ENCODE measurements at places on chromosomes 6 and 20. TPM values are rescaled to one million over a fixed set of nuclear protein-coding genes. Genes with fewer than 3 reads are reported as not detected.
A peak's percentile ranks its signal among the peaks of the same experiment; 100 is the strongest.

DNA sequence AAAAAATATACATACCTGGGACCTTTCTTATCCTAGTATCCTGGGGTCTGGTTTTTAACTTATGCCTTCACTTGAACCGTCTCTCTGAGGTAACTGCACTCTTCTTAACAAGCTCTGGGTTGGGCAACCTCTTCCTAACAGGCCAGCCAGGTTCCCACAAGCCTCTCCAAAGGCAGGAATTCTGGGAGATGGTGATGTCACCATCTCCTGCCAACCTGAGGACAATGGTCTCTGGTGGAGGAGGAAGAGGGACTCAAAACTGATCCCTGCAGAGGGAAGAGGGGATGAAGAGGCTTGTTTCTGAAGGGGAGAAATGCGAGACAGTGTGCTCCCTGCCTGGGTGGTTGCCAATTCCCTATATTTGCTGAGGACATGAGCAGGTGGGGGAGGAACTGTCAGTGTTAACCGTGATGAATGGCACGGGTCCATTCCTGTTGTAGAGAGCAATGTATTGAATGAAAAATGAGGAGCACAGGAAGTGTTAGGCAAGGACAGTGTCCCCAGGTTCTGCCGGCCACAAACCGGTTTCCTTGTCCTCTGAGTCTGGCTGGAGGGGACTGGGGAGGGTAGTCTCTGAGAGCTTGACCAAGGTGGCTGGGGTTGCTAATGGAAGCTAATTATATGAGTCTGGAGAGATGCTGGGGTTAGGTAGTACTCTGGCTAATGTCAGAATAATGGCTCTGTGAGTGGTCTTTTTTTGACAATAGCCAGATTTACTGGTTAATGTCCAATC, 95.5 kb downstream of the KCNB1 start:
- H3K27me3 ChIP-seq, result peaks cover 8% of the 10 kb centered on the region
- DNase-seq, result no peak
- no peaks in the 10 kb centered on the region for H3K36me3 ChIP-seq
- H3K4me1 ChIP-seq, result no peaks in the 10 kb centered on the region
- H3K4me3 ChIP-seq, result no peak overlapping the region

DNA sequence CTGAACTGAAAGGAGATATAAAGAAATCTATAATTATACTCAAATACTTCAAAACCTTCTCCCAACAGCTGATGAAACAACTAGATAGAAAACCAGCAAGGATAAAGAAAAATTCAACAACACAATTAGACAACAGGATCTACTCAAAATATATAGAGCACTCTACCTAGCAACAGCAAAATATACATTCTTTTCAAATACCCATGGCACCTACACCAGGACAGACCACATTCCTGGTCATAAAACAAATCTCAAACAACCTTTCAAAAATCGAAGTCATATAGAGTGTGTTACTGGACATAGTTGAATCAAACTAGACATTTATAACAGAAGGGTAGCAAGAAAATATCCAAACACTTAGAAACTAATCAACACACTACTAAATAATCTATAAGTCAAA, 43.2 kb downstream of the RNF24 start:
- DNase-seq, result no peak
- H3K27ac ChIP-seq, result no peak overlapping the region
- no peaks in the 10 kb centered on the region for H3K36me3 ChIP-seq
- H3K4me1 ChIP-seq, result no peaks in the 10 kb centered on the region
- H3K27me3 ChIP-seq, result no peaks in the 10 kb centered on the region

DNA sequence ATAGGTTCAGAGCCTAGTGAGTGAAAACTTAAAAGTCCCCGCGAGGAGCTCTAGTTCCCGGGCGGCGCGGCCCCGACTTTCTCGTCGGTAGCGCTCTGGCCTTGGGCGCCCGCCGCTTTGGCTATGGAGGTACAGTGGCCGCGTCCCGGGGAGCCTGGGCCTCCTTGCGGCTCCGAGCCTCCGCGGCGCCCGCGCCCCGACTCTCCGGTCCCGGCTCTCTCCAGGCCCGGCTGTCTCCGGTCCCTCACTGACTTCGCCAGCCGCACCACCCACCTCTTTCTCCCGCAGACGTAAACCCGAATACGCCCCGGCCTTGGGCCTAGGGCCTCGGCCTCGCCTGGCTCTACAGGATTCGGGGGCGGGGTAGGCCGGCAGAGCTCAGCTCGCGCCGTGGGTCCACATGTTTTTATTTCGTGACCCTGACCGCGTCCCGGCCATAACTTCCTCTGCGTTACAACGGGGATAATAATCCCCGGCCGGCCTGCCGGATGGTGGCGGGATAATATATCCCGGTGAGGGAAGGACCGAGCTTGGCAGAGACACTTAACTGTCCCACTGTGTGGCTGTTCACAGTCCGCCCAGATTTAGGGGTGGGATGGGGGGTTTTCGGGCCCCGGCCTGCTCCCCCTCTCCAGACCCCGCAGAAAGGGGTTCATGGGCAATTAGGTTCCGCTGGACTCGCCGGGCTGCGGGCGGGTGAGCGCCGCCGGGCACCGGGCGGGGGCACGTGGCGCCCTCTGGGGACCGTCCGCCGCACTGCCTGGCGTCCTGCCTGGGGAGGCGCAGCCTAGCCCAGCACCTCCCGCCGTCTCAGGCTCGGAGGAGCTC, 10.0 kb upstream of the TBX18 start:
- H3K4me1 ChIP-seq, result no peaks in the 10 kb centered on the region
- no peak for DNase-seq
- H3K4me3 ChIP-seq, result peak overlapping the region; percentile 52
- no peaks in the 10 kb centered on the region for H3K36me3 ChIP-seq
- H3K27me3 ChIP-seq, result peaks cover 44% of the 10 kb centered on the region

The DIDO1 gene
- total RNA-seq, result 33.2 TPM

GRCh38 chr20:3970016-3970415, 45.3 kb downstream of the RNF24 start:
- no peak overlapping the region for H3K27ac ChIP-seq
- H3K4me3 ChIP-seq, result no peak overlapping the region
- H3K4me1 ChIP-seq, result no peaks in the 10 kb centered on the region
- DNase-seq, result no peak
- no peaks in the 10 kb centered on the region for H3K27me3 ChIP-seq
- H3K36me3 ChIP-seq, result peaks cover 4% of the 10 kb centered on the region

- no peaks in the 10 kb centered on the region for H3K36me3 ChIP-seq
- H3K4me3 ChIP-seq, result no peak overlapping the region
- no peaks in the 10 kb centered on the region for H3K4me1 ChIP-seq
- H3K27ac ChIP-seq, result no peak overlapping the region
- DNase-seq, result peak; percentile 64
Measured at GRCh38 chr6:12051861-12052368, 39.8 kb downstream of the HIVEP1 start.

Data from fibroblast of lung (primary cell).